NCI-H2029 (cell line): ENCODE measurements at places on chromosomes 4 and X.

DNA sequence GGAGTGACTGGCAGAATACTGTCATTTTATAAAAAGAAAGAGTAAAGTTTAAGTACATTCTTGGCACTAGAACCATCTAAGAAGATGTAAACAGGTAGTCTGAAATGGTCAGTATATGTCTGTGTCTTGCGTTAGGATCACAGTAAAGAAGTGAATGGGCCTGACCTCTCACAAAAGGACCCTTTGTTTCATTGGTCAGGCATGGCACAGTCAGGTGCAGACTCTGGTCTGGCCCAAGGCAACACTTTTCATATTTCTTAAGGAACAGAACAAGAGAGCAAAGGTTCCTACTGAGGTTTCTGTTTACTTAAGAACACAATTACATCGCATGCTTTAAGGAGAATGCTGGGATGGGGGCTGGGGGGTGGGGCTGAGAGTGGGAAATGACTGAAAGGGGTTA, 48.1 kb downstream of the RPGR start:
- DNase-seq = no peak

DNA sequence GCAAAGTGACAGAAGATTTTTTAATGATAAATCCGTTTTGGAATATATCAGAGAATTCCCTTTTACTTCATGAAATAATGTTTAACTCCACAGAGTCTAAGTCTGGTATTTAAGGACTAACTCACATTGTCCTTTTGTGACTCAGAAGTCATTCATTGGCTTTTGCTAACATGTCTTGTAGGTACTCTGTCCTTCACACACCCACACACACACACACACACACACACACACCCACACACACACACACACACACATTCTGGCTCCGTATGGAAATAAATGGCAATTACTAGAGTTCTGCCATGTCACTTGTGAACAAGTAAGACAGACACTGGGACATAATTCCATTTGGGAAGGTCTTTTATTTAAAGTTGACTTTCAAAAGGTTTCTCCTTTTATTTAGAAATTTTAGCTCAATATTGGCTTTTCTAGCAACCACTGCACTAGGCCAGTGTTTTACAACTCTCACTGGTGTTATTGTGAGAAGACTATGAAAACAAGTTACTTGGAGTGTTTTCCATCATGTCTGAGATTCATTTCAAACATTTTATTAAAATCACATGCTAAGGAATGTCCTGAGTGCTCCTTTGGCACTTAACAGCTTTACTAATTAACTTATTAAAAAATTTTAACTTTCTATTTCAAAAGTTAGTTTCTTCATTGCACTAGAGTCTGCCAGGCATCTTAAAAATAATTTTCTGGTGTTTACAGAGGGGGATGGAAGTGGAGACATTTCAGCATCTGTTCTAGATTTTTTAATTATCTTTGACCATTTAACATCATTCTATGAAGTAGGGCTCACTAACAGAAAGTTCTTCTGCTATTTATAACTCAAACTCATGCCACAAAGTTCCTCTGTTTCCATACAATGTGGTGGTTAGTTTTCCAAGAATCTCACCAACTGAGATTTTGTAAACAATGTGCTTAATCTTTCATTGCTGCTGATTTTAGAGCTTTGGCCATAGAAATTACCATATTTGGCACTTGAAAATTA, 240.3 kb upstream of the GPC4 start:
- no peak for DNase-seq

GRCh38 chr4:159075531-159075932, 27.3 kb upstream of the RAPGEF2 start:
- DNase-seq = no peak

- DNase-seq = no peak
Measured at GRCh38 chr4:4182835-4183568, 43.7 kb downstream of the OTOP1 start.

GRCh38 chr4:71692963-71693362, 90.9 kb downstream of the GC start:
- DNase-seq = no peak

DNA sequence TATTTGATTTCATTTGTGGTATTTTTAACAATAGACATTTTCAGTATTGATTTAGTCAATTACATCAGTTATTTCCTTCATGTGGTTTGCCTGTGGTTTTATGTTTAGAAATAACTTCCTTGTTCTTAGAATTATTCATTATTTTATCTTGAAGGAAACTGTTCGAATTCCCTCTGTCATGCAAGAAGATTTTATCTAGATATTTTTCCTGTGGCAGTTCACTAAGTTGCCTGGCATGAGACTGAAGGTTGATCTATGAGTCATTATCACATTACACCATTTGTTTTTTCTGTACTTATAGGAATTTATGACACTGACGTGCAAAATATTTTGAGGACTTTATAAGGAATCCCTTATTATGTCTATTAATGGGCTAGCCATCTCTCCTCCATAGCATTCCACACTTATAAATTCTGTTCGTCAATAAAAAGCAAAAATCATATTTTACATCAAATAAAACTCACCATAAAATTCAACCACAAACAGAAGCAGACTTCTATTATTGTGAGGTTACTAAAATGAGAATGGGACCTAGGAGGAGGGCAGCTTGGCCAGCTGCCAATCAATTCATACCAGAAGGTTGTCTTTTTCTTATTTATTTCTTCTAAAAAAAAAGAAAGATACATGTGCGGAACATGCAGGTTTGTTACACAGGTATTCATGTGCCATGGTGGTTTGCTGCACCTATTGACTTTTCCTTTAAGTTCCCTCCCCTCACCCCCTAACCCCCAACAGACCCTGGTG, 179.0 kb downstream of the KCNIP4 start:
- DNase-seq = no peak

GRCh38 chr4:7217474-7218321, 25.4 kb downstream of the SORCS2 start:
- DNase-seq = no peak

- DNase-seq = no peak
Measured at GRCh38 chrX:48998391-48998790, 3.7 kb downstream of the GRIPAP1 start.

DNA sequence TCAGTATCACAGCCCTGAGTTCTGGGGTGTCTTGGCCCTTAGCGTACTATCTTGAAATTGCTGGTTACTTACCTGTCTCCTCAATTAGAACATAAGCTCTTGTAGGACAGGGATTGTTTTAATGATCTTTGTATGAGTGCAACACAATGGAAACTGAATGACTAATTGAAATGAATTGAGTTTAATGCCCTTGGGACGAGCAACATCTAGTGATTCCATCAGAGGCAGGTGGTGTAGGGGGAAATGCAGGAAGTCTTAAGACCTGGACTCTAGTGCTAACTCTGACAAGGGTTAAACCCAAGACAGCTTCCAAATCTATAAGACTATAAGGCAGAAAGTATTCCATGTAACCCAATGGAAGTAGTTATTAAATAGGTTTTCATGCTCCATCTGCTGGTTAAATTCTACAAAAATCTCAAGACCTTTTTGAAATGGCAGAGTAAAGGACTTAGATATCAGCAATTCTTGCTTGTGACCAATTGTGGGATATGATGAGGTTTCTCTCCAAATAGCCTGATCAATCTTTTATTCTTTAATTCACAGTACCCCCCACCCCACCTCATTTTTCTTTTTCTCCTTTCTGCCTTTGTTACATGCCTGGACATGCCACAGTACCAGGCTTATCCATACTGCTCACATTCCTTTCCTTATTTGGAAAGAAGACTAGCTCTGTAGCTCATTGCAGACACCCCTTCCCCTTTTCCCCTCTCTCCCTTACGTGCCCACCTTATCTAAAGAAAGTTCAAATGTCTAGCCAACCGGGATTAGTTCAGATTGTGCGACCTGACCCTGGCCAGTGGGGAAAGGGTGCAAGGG, 340.8 kb downstream of the PAPSS1 start:
- no peak for DNase-seq

- DNase-seq = no peak
Measured at GRCh38 chr4:52095374-52095773, 44.3 kb downstream of the SPATA18 start.

GRCh38 chr4:80077639-80078038, 4.6 kb upstream of the ANTXR2 start:
- DNase-seq = no peak

DNA sequence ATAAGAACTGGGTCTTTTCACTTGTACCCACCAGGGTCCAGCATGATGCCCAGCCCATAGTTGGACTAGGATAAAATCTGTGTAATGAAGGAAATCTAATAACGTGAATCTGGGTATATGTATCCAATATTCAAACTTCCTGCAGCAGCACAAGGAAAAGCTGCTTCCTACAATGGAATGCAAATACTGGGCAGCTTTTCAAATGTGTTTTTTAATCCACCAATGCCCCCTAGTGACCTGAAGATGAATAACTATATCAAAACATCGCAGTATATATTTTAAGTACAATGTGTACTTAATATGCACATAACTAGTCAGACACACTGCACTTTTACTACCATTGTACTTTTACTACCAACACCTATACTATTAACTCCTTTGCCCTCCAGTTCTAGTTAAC, 5.3 kb downstream of the APOO start:
- DNase-seq = peak; percentile 9

DNA sequence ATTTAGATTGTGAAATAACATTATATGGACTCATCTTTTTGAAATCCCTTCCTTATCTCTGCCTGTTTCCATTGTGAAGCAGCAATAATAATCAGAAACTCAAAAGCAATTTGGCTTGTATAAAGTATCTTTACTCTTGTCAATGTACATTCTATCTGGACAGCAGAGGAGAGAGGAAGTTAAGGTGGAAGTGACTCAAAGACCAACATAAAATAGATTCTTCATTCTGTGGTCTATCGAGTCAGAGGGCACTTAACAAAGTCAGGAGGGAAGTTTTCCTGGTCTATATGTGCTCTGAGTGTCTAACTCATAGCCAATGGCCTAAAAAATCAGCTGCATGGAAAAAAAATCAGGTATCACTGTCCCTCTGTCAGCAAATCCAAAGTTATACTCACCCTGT, 155.5 kb downstream of the EMCN start:
- DNase-seq = no peak

DNA sequence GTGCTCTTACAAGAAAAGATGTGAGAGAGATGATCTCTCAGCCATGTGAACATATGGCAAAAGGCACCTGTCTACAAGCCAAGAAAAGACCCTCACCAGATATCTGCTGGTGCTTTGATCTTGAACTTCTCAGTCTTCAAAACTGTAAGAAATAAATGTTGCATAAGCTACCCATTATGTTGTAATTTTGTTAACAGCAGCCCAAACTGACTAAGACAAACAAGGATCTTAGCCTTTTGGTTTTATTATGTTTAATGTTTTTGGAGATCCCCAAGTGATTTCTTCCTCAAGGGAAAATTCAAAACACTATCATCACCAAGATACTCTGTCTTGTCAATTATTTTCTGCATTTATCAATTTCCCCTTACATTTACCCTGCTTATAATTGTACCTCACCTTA, 21.8 kb upstream of the CCNI start:
- DNase-seq = no peak

- no peak for DNase-seq
Measured at GRCh38 chrX:68983004-68983857, 154.4 kb downstream of the EFNB1 start.

DNA sequence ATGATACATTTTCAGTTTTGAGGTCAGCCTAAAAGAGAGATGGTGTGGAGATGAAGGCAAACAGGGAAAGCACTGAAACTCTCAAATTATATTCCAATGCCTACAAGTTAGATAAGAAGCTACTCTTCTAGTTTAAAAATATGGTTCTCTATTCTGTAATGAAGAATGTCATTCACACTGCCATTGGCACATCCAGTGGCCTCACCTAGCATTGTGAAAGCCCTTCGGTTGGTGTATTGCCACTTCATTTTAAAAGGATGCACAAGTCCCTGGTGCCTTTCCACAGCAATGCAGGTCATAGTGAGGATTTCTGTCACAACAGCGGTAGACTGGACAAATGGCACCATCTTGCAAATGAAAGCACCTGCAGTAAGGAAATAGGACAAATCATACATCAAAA, 40.6 kb downstream of the QRFPR start:
- no peak for DNase-seq

DNA sequence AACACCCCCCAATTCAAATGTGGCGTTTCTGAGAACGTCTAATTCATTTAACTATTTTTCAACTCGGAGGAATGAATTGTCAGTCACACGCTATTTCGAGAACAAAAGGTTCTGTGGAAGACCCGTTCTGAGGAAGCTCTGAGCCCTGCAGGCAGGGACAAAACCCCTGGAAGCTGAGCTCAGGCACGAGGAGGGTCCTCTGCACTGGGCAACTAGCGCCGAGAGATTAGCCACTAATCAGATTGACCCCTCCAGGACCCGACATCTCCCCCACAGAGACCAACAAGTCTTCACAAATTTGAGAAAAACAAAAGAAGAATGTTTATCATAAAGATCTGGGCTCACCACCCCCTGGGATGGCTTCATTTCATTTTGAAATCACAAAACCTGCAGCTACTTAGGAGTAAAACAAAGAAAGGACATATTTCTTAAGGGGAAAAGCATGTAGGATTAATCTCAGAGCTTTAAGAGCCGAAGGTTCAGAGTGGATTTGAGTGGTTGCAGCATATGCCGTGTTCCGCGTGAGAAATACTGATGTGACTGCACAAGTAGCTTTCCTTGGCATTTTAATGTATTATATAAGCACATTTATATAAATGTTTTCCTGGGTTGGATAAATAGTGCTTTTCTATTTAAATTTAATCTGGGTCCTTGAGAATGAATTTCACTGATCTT, 41.8 kb downstream of the ADRA2C start:
- DNase-seq = no peak

- DNase-seq = no peak
Measured at GRCh38 chr4:143251779-143252178, 67.1 kb downstream of the USP38 start.

- no peak for DNase-seq
Measured at GRCh38 chr4:126526335-126526734, 1106.4 kb upstream of the INTU start.

- DNase-seq = no peak
Measured at GRCh38 chr4:148025981-148026380, 294.1 kb downstream of the ARHGAP10 start.

- no peak for DNase-seq
Measured at GRCh38 chr4:114383721-114384120, 214.9 kb upstream of the UGT8 start.

- no peak for DNase-seq
Measured at GRCh38 chr4:140249351-140249750, 95.4 kb upstream of the MAML3 start.

- DNase-seq = peak; percentile 31
Measured at GRCh38 chrX:123830309-123830708, 29.5 kb upstream of the XIAP start.

DNA sequence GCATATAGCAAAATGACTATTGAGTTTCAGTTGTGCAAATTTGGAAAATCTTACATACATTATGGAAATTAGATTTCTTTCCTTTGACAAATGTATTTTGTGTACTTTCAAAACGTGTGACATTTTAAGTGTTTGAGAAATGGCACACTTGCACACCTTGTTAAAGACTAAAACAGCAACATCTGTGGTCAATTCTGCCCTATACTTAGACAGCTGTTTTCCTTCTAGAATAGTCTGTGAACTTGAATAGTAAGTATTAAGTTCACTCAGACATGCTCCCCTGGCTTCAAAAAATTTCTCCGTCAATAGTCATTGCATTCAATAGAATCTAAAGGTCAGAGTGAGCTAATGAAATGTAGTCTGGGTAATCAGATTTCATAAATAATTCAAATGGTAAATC, 21.7 kb upstream of the TBC1D9 start:
- no peak for DNase-seq
